ENCODE measurements at places on chromosomes 1 and 21. TPM values are rescaled to one million over a fixed set of nuclear protein-coding genes. Genes with fewer than 3 reads are reported as not detected.

DNA sequence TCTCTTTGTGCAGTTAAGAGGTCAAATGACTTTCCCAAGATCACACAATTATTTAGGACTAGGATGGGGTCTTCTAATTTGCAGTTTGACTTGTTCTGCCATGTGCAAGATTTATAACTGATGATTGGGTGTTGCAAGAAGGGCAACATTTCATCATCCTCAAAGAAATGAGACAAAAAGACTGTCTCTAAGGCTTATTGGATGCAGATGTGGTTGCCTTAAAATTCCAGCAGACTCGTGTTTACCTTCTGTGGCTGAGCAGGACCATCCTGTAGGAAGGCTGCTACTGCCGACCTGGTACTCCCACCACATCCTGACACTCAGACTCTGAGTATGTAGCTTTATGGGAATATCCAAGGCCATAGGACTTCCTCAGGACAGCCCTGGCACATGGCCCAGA lies 99.9 kb upstream of the SGIP1 start:
- no peak overlapping the region for H3K4me3 ChIP-seq
- H3K27ac ChIP-seq, result no peak overlapping the region

- H3K36me3 ChIP-seq, result no peaks in the 10 kb centered on the region
- no peak for DNase-seq
- no peak overlapping the region for H3K27ac ChIP-seq
- peaks cover 51% of the 10 kb centered on the region for H3K27me3 ChIP-seq
- no peaks in the 10 kb centered on the region for H3K4me1 ChIP-seq
Observed at GRCh38 chr1:161499099-161500039, 5.9 kb upstream of the FCGR2A start.

GRCh38 chr1:161200992-161201835 lies 953 bp upstream of the NDUFS2 start:
- H3K27me3 ChIP-seq, result no peaks in the 10 kb centered on the region
- H3K36me3 ChIP-seq, result peaks cover 14% of the 10 kb centered on the region
- peaks cover 72% of the 10 kb centered on the region for H3K4me1 ChIP-seq
- DNase-seq, result no peak

- no peaks in the 10 kb centered on the region for H3K27me3 ChIP-seq
- no peak for DNase-seq
- H3K4me3 ChIP-seq, result no peak overlapping the region
- no peaks in the 10 kb centered on the region for H3K36me3 ChIP-seq
- peaks cover 8% of the 10 kb centered on the region for H3K4me1 ChIP-seq
Observed at GRCh38 chr1:183696981-183697380, 43.9 kb upstream of the APOBEC4 start.

- no peaks in the 10 kb centered on the region for H3K27me3 ChIP-seq
- no peak for DNase-seq
- no peaks in the 10 kb centered on the region for H3K4me1 ChIP-seq
- H3K4me3 ChIP-seq, result no peak overlapping the region
- no peak overlapping the region for H3K27ac ChIP-seq
- no peaks in the 10 kb centered on the region for H3K36me3 ChIP-seq
Observed at GRCh38 chr1:10200620-10201019, 9.8 kb upstream of the KIF1B start.

The FYB2 gene
- total RNA-seq, result not detected
